Mesenchymal stem cell (in vitro differentiated cells and primary cell): ENCODE measurements at places on chromosomes 1 and 21.

DNA sequence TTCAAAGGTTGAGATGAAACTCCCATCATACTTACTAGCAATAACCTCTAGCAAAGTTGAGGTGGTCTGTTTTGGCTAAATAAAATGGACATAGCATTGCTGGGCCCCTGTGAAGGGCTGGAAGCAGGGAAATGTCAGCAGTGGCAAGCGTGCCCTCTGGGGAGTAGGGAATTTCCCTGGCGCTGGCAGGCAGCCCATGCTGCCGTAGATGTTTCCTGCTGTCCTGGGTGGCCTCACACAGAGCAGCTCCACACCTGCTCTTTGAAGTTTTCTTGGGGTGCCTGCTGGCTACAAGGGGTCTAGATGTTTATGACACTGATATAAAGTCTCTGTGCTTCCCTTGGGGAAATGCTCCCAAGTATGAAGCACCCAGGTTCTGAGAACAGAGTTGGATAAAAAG is 30.2 kb downstream of the ADARB1 start:
- no peak for DNase-seq

DNA sequence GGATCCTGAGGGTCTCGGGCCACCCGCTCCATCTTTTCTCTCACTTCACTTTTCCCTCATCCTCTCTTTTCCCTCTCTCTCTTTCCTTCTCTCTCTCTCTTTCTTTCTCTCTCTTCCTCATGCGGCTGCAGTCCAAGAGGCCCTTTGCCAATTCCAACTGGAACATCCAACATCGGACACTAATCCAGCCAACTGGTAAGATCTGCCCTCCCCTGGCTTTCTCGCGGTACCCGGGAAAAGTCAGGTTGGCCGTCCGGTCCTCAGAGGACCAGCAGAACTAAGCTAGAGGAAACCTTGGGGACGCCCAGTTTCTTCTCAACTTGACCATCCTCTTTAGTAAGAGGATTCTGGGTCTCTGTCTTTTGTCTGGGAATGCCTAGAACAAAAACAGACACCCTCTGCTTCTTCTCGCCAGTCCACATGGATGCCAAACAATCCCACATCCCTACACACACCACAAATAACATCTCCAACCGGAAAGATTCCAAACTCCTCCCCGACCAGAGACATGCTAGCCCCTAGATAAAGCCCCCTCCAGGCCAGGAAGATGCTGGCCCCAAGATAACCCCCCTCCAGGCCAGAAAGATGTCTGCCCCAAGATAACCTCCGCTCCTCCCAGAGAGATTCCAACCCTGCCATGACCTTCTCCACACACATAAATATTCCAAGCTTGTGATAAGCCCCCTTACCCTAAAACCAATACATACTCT is 3.2 kb upstream of the SETD4 start:
- no peak for DNase-seq

DNA sequence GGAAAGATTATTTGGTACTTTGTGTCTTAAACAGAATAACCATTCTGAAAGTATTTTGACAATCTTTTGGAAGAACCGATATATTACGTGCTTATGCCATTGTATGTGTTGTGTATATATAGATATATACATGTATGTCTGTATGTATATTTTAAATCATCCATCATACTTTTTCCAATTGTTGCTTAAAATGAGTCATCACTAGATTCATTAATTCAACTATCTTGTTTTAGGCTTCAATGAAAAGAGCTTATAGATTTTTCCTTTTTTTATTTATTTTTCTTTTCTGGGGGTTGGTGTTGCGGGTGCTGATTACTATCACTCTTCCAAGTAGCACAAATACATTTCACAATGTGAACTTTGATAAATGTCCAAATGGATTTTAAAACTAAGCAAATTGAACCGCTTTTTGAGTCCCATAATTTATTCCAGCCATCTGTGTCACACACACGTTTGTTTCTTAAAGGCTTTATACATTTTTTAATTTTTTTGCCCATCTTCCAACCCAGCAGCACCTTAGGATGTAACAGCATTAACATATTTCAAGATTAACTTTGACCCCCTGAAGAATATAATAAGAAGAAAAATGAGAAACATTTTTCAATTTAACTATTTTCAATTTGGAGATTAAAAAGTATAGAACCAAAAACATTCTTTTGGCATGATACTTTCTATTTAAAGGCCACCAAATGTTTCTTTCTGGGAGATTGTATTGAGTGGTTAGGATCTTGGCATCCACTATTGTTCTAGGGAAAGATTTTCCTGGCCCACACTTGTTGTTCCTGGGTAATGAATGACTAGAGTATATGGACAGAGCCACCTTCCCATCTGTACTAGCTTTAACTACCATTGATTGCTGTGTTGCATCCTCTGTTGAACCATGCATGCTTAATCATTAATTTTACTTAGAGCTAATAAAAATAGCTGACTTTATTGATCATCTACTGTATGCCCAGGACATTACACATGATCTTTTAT is 9.3 kb upstream of the DPYD start:
- DNase-seq: no peak

DNA sequence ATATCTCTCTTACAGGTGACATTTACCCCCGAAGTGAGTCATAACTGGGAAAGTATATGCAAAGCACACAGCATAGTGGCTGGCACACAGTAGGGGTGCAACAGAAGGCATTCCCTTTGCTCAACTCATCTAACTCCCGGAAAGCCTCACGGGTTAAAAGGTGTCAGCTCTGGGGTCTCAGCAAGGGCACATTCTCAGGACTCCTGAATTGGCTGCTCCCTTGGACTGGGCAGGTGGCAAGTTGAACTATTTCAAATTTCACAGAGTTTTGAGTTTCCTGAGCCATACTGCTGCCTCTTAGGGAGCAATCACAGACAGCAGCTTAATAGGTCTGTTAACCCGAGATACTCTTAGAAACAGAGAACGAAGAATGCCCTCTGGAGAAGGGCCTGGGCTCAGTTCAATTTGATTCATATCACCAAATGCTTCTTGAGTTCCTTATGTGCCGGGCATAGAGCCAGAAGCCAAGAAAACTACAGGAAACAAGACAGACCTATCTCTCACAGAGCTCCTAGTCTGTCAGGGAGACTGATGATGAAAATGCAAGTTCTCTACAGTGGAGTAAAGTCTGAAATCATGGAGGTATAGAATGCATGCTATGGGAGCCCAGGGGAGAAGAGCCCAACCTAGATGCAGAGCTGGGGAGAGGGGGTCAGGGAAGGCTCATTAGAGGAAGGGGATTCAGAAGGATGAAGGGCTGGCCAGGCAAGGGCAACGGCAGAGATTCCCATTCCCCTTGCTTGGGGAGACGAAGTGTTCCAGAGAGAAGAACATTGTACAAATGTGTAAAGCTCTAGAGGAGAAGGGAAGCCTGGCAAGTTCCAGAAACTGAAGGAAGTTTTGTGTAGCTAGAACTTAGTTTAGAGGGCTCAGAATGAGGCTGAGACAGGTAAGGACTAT is 143.9 kb upstream of the HMGB4 start:
- no peak for DNase-seq

DNA sequence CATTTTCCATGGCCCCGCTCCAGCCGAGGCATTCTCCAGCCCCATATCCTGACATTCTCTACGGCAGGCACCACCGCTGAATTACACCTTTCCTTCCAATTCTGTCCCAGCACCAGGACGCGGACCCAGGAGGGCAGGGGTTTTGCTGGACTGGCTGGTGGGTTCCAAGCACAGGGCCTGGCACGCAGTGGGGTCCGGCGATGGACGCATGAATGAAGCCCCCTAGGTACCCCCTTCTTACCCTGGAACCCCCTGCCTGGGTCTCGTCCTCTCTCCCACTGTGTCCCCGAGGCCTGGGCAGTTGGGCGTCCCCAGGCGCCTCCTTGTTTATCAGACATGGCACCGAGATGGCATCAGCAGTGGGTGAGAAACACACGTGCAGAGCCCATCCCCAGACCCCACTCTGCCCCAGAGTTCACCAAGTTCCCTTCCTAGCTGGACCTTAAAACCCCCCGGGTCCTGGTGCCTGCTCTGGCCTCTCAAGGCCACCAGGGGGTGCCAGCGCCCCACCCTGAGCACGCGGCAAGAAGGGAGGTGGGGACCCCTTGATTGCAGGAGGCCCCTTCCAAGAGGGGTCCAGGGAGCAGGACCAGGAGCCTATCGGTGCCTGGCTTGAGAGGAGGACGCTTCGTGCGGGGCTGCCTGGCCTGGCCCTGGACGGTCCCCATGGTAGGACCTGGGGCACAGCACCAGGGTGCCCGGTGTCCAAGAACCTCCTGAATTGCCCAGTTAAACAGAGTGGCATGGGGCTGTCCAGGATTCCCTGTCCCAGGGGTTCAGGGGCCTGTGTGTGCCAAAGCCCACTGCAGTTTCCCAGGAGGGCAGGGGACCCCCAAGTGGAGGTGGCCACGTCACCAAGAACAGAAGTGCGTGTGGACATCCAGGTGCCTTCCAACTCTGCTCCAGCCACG is 46.1 kb downstream of the MEGF6 start:
- DNase-seq: peak; percentile 10

DNA sequence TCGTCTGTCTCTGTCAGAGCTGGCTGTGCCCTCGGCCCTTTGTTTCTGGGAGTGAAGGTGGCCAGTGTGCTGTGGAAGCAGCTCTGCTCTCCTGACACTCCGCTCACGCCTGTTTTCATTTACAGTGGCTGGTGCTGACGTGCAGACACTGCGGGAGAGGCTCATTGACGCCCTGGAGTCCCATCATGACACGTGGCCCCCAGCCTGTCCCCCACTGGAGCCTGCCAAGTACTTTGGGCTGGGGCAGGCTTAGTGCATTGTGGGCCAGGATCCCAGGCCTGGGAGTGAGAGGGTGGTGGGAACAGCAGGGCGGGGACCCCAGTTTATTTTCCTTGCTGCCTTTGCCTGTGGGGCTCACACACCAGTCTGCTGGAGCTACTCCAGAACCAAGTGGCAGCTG is 21.1 kb downstream of the QSOX1 start:
- DNase-seq: no peak

DNA sequence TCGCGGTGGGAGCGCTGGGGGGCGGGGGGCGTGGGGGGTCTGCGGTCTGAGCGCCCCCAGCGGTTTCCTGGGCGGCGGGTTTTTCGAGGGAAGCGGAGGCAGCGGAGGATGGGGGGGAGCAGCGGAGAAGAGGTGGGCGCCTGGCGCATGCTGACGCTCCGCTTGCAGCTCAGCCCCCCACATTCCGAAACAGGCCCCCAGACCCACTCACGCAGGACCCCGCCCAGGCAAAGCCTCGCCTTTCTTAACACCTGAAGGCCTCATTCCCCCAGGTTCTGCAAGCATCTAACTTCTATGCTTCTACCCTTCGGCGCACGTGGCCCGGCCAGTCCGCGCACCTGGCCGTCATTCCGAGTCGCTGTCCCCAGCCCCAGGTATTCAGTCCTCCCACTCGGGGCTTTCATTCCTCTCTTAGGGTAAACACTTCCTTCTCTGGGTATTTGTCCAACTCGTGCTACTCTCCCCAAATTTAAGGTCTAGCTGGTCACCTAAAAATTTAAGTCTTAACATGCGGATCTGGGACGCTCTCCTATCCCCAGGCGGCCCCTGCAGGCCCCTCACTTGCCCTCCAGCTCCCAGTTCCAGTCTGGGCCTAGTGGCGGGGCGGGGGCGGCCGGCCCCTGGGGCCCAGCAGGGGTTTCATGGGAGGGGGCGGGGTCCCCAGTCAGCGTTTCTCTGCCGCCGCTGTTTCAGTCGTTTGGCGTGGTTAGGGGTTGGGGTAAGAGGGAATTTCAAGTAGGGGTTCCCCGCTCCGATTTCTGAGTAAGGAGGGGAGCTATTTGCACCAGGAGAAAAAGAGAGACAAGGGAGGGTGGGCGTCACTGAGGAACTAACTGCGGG is 2.8 kb upstream of the ZBTB7B start:
- DNase-seq: peak; percentile 44

- DNase-seq: peak; percentile 61
Observed at GRCh38 chr1:52928015-52928404, 934 bp downstream of the SCP2 start.

- DNase-seq: peak; percentile 94
Observed at GRCh38 chr1:31939484-31940329, 1.5 kb upstream of the PTP4A2 start.

- DNase-seq: no peak
Observed at GRCh38 chr1:235533476-235534168, 29.4 kb upstream of the B3GALNT2 start.

DNA sequence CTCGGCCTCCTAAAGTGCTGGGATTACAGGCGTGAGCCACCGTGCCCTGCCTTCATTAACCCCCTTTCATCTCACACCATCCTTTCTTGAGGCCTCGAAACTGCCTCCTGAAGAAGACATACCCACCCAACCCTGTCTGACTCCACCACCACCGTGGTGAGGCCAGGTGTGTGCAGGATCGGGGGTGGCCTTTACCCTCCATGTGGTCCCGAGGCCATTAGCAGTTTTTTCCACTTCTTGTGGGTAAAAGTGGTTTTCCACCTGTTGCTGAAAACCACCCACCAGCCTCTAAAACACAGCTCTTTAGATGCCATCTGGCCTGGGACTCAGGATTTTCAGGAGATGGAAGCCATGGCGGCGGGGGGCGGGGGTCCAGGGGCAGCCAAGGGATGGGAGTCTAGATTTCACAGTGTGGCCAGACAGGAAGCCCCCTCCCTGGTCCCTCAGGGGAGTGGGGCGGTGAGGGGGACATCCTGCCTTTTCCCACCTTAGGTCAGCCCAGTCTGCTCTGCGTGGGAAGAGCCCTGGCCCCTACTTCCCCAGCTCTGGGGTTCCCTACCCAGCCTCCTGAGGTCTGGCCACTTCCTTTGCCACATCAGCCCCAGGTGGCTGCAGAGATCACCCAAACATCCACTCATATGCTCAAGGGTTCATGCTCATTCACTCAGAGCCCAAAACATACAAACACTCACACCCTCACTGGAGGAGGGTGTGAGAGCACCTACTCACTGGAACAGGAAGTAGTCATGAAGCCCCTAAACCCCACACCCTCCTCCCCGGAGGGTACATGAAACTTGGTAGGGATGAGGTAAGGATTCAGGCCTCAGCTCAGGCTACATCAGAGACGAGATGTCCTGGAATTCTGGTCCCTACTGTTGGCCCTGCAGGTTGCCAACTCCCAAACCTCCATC is 2.3 kb downstream of the FGR start:
- DNase-seq: no peak

DNA sequence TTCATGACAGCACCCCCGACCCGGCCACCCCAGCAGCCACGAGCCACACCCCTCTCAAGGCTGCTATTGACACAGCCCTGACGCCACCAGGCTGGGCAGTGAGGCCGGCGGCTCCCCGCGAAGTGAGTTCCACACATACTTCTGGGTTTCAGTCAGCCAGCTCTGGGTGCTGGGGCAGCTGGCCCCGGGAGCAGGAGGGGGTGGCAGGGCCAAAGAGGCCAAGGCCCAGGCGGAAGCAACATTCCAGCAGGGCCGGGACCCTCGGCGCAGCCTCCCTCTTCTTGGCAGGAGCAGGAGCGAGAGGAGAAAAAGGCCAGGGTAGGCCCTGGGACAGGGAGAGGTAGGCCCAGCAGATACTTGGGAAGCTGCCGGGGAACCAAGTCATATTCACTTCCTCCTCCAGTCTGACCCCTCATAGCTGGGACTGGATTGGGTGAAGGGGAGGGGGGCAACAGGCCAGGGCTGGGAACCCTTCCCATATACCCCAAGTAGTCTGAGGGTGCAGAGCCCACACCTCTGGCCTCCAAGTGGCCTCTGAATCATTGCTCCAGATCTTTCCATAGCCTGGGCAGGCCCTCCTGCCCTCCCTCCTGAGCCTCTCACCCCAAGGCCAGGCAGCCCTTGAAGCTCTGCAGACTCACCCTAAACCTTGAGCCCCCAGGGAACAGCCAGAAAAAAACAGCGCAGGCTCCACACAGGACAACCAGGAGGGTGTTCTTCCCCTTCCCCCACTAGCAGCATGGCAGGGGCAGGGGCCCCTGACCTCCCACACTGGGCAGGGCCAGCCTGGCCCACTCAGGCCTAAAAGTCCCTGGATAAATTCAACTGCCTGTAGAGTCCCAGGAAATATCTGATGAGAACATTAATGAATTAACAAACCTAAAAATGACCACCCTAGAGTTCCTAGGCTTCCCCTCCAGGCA is 5.7 kb downstream of the HSPG2 start:
- DNase-seq: peak; percentile 87
